ENCODE measurements at places on chromosomes 1 and 21.

DNA sequence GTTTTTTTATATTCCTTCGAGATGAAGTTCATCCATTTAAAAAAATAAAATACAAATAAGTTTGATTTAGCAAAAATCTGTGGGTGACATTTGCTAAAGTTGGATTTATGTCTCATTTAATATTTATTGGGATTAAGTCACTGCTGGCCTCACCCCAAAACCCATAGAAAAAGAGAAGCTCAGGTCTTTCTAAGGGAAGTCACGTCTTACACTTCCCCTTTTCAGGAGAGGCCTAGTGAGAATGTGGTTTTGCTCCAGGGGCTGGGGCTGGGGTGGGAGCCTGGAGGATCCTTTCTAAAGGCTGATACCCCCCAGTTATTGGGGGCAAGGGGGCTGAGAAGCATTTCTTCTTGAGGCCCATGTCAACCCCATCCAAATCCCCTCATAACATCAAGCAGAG lies 300.3 kb downstream of the DSCAM start:
- DNase-seq: no peak

- DNase-seq: no peak
Observed at GRCh38 chr1:247942624-247943023, 6.0 kb upstream of the OR2L8 start.

GRCh38 chr1:18109058-18109755 lies 1.6 kb downstream of the IGSF21 start:
- no peak for DNase-seq

- peak; percentile 51 for DNase-seq
Observed at GRCh38 chr1:181583598-181583997, 100.3 kb downstream of the CACNA1E start.

GRCh38 chr1:181126289-181126688 lies 37.8 kb downstream of the IER5 start:
- DNase-seq: no peak

DNA sequence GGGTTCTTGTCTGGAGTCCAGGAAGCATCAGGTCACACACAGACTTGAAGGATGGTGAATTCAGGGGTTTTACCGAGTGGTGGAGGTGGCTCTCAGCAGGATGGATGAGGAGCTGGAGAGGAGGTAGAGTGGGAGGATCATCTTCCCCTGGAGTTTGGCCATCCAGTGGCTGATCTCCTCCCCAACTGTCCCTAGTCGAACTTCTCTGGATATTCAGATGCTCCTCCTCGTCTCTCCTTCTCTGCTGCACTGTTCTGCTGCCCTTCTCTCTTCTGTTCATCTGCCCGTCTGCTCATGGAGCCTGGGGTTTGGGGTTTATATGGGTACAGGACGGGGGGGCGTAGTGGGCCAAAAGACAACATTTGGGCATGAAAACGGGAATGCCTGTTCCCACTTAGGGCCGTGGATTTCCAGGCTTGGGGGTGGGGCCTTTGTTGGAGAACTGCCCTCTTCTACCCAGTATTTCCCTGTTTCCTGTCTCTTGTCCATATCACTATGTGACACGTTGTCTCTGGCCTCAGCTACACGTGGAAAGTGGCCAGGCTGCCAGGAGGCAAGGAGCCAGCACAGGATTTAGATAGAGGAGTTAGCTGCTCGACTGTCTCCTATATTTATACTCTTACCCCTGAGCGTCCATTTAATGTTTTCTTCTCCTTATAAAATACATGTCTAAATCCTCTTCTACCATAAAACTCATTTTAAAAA lies 76.7 kb downstream of the SIPA1L2 start:
- peak; percentile 76 for DNase-seq

GRCh38 chr1:119784191-119784781 lies 15.6 kb upstream of the HMGCS2 start:
- no peak for DNase-seq

GRCh38 chr1:66932291-66932690 lies 7.5 kb downstream of the MIER1 start:
- DNase-seq: no peak

DNA sequence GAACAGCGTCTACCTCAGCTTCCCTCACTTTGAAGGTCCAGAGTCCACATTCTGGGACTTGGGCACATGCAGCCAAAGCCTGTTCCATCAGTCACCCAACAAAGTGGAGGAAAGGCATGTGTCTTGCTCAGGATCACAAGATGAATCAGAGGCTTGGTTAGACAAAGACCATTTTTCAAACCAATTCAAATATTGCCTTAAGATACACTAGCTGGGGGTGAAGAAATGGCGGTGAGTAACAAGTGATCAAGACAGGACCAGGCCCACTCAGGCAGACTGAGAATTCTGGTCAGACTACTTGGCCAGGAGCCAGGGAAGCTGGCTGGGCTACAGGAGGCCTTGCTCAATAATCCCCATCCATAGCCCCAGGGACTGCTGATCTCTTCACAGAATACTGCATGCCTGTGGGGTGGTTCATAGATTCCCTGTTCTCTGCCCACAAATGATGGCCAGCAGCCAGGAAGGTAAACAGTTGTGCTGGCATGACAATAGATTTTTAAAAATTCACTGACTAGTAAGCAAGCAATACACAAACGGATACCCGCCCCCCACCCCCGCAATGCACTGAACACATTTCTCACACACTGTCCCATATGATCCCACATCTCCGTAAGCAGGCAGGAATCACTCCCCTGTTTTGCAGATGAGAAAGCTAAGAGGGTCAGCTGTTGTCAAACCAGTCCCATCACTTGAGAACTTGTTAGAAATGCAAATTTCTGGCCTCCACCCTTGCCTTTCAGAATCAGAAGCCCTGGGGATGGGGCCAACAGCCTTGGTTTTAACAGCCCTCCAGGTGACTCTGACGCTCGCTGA lies 27.2 kb downstream of the ERI3 start:
- peak; percentile 91 for DNase-seq

- DNase-seq: peak; percentile 64
Observed at GRCh38 chr1:119766374-119766794, 2.3 kb downstream of the HMGCS2 start.

- no peak for DNase-seq
Observed at GRCh38 chr1:246587606-246588005, 21.4 kb downstream of the CNST start.

DNA sequence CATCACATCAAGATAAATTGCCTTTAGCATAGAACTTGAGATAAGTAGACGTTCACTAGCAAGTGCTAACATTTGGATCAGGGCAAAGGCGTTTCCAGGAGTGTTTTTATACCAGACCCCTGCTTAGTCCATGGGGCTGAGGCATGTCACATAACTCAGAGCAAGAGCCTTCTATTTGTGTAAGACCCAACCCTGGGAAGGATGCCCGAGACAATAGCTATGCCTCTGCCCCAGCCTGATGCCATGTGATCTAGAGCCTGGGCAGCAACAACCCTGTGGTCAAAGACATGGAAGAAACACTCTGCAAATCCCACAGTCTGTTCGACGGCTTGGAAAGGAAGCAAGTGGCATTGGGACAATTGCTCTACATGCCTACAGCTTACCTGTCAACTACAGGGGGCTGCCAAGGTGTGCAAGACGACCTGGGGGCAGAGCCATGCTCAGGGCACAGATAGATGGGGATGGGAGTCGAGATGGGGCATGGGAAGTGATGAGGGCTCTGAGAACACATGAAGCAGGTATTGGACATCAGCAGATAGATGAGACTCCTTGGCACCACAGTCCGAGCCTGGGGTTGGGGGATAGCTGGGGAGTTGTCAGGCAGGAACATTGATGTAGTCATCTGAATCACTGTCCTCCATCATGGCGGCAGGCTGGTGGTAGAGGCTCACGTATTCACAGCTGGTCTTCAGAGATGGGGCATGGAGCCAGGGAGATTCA lies 7.3 kb downstream of the IL24 start:
- DNase-seq: no peak

DNA sequence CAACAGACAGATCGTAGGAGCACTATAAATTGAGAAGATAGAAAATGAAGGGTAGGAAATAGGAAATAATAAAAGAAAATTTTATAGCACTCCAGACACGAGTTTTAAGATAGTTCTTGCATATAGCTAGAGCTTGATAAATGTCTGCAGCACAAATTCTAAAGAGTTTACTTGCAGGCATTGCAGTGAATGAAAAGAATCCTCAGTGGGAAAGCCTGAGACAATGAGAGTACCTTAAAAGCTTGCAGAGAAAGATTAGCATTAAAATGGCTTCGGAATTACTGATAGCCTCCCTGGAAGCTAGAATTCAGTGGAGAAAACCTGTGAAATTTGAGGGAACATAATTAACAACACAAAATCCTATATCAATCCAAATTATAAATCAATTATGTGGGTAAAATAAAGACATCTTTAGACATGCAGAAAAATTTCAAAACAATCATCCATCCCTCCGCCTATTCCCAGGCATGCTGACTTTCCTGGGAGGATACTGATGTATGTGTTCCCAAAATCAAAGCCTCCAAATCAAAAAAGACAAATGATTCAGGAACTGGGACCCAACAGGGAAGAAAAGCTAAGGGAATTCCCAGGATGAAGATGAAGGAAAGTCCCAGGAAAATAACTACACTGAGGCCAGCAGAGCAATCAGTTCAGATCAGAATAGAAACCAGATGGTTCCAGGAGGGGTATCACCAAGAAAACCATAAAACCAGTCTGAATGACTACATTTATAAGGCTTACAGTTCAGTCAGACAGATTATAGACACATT lies 305.9 kb upstream of the USP25 start:
- DNase-seq: no peak

DNA sequence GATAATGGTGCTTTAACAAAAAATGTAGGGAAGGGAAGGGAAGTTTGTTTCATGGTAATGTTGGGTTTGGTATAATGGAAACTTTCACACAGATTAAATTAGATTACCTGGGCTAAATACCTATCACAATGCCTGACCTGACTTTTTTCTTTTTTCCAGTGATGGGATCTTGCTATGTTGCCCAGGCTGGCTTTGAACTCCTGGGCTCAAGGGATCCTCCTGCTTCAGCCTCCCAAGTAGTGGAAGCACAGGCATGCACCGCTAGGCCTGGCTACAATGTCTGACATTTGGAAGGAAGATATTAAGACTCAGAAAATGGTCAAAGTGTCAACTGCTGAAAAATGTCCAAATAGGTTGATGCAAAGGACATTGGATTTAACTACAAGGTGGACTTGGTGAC lies 67.4 kb downstream of the KCNK1 start:
- no peak for DNase-seq

DNA sequence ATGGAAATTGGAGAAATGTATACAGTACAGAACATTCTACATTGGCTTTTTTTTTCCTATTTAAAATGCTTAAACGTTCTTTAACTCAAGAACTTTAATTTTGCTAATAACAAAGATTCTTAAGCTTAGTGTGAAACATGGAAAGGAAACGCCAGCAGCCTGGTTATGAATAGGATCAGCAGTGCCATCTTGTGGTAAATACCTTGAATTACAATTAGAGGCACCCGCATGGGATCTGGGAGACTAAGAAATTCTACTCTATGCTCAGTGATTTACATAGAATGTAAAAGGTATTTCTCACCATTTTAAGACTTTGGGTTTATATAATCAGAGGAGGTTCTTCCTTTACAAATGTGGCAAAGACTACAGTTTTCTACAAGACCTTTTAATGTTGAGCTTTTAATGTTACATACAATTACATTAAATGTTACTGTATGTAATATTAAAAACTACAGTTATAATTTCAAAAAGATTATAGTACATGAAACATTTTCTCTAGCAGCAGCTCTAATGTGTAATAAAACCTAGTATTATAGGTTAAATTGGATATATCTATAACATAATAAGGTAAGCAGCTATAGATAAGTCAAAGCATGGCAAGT lies 32.1 kb upstream of the APOBEC4 start:
- peak; percentile 35 for DNase-seq

DNA sequence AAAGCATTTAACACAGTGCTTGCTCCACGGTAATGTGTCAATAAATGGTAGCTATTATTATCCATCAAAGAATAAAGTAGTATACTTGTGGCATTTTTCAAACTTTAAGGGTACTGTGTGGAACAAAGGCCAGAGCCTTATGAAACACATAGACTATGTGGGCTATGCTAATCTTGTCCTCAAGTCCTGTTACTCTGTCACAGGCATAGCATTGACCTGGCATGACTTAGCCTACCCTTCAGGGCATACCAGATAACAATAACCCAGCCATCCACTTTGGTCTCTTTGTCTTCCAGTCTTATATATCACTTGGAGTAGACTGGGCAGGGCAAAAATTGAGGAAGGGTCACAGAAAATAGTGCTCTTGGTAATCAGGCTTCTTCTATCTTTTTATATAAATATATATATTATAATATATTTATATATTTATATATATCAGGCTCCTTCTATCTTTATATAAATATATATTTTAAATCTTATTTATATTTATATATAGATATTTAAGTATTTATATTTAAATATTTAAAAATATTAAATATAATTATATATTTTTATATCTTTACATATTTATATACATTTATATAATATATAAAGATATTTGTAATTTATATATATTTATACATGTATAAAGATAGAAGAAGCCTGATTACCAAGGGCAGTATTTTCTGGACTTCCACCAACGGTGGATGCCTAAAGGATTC lies 66.1 kb upstream of the CNN3 start:
- no peak for DNase-seq

GRCh38 chr1:87143413-87144135 lies 185.1 kb upstream of the LMO4 start:
- DNase-seq: no peak

- no peak for DNase-seq
Observed at GRCh38 chr1:190169311-190170067, 308.2 kb downstream of the BRINP3 start.

GRCh38 chr1:100612540-100612939 lies 74.6 kb downstream of the GPR88 start:
- DNase-seq: no peak

DNA sequence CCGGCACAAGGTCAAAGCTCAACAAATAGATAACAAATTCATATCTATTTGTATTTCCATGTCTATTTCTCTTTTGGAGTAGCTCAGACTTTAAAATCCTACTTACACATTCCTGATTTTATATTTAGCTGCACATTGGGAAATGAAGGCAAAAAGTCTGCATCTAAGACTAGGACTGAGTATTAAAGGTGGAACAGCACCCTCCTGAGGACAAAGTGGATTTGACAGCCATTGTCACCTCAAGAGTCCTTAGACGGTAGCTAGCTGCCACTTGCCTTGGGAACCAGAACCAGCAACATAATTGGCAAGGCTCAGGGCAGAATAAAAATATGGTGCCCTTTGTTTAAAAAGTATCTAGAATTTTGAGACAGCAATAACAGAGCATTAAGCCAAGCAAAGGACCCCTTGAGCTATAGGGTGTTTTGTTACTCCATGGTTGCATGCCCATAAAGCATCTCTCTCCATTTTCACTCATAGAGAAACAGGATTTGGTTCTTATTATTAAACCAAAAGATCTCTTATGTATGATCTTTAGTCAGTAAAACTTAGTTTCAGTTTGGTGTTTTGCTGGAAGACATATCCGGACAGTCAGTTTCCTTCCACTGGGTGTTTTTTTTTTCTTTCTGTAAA lies 30.0 kb upstream of the SGIP1 start:
- DNase-seq: peak; percentile 34

DNA sequence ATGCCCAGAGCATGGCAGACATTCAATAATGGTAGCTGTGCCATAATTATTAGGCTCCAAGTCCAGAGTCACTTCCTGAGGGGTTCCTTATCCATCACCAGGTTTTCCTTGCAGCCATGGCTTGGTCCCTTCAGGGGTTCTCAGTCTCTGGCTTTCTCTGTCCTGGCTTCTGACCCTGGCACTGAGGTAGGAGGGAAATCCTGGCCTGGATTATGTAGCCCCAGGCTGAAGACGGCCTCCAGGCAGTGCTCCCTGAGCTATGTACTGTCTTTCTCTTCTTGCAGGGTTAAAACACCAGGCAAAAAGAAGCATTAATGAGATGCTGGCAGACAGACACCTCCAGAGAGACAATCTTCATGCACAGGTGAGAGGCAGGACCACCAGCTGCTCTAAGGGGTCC lies 9.5 kb upstream of the PADI3 start:
- peak; percentile 50 for DNase-seq

- no peak for DNase-seq
Observed at GRCh38 chr1:173048621-173049321, 2.0 kb downstream of the TNFSF18 start.

All from mucosa of gallbladder (tissue), 1 donor.